ENCODE measurements at places on chromosomes 1 and 21.

DNA sequence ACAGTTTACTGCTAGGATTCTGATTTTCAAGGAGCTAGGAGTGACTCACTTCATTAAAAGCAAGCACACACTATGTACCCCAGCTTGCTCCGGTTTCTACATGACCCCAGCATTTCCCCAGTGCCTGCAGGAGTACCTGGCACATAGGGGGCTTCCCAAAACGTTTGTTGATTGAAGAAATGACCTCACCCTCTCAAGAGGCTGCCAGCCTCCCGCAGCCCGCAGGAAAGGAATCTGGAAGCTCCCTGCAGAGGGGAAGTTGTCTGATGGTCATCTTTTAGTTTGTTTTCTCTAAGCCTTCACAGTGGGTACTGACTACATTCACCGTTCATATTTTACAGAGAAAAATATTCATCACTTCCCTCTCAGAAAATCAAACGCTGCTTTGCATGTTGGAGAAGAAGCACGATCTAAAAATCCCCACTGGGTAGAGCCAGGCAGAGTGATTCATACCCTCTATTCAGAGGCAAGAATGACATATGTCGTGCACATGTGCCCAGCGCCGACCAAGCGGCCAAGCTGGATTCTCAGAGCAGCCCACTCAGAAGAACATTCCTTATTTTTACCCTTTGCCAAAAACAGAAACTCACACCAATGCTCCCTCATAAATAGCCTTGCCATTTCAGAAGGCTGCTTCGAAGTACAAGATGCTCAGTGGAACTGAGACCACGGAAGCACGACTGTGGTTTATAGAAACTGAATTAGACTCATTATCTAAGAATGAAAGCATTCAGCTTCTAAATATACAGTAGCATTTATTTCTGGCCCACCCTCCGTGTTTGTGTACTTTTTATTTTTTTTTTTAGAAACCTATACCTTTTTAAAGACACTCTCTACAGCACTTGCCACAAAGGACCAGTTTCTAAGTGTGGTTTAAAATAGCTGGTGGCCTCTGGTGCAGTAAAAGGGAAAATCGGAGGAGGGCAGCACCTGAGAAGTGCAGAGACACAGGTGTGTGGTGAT, 143.2 kb downstream of the MIS18A start:
- DNase-seq, result no peak

DNA sequence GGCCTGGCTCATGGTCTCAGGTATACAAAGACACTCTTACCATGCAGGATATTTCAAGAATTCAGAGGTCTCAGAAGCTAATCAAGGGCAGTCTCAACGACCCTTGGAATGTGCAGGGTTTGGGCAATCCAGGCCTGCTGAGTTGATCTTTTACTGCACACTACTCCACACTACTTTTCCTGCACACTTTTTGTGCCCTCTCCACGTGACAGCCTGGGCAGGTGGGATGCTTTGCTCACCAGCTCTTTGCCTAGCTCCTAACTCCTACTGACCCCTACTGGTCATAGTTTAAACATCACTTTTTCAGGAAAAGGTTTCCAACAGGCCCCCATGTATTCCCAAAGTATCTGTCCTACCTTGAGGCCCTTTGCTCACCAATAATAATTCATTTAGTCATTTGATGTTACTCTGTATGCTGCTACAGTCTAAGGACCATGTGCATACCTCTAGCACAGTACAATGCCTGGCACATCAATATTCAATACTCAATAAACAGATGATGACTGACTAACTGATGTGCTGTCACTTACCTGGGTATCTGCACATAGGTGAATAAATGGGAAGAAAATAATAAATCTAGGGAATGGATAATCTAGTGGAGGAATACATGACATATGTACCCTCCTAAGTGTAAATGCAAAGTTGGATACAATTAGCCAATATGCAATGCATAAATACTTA, 9.6 kb downstream of the DUSP23 start:
- DNase-seq, result no peak

GRCh38 chr1:37561133-37562132, 4.7 kb downstream of the DNALI1 start:
- DNase-seq, result peak; percentile 28

DNA sequence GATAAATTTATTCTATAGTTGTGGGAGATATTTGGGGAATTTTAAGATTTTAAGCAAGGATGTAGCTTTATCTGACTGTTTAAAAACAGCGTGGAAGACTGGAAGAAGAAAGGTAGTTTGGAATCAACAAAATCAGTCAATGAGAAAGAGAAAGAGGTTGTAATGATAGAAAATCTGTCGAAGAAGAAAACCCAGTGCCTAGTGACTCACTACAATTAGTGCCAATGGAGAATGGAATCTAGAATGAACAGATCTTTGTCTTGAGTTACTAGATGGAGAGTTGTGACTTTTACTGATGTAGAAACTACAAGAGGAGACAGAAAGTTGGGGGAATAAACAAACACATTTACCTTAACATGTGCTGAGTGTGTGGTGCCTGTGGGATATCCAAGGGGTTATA, 577.8 kb upstream of the NR5A2 start:
- DNase-seq, result no peak

DNA sequence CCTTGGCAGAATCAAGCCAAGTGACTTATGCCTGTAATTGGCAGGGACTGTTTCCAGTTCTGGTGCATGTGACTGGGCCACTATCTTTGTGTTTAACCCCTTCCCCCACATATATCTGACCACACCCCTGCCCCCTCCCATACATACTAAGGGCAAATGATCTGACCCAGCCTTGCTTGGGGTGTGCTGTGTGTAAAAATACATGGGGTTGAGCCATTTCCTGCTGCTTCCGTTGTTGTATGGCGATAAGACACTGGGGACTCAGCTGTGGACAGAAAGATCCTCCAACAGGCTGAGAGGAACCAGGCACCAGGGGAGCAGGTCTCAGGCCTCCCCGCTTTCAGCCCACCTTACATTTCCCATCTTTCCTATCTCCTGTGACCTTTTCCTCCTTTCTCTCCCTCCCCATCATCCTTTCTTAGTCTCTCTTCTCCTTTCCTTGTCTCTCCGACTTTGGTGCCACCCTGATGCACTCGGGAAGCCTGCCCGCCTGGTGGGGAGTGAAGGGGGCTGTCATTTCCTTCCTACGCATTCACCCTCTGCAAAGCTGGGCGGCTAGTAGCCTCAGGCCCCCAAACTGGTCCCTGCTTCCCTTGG, 39.7 kb downstream of the TMCC2 start:
- no peak for DNase-seq

DNA sequence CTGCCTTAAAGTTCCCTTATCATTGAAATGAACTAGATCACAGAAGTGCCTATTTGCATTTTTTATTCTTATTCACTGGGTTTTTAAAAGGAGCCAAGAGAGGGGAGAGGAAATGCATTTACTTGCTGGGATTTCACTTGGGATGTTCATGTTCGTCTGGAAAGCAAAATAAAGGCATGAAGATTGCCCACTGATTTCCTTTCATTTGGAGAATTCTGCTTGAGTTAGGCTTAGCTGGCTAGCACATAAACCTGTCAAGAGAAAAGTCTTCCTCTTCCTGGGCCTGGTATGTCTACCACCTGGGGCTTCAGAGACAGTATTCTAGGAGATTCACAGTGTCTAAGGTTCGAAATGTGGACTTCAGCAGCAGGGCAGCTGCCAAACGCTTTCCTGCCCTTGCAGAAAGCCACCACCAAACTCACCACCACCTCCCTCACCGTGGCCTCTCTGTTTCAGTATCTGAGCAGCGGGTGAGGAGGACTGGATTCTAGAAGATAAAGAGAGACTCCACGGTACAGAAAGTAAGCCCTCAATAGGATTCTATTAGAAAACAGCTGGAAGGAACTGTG, 44.5 kb downstream of the HIVEP3 start:
- DNase-seq, result no peak

GRCh38 chr1:232686346-232686745, 56.4 kb upstream of the SIPA1L2 start:
- DNase-seq, result no peak

GRCh38 chr1:26570287-26570686, 40.7 kb downstream of the RPS6KA1 start:
- DNase-seq, result no peak

DNA sequence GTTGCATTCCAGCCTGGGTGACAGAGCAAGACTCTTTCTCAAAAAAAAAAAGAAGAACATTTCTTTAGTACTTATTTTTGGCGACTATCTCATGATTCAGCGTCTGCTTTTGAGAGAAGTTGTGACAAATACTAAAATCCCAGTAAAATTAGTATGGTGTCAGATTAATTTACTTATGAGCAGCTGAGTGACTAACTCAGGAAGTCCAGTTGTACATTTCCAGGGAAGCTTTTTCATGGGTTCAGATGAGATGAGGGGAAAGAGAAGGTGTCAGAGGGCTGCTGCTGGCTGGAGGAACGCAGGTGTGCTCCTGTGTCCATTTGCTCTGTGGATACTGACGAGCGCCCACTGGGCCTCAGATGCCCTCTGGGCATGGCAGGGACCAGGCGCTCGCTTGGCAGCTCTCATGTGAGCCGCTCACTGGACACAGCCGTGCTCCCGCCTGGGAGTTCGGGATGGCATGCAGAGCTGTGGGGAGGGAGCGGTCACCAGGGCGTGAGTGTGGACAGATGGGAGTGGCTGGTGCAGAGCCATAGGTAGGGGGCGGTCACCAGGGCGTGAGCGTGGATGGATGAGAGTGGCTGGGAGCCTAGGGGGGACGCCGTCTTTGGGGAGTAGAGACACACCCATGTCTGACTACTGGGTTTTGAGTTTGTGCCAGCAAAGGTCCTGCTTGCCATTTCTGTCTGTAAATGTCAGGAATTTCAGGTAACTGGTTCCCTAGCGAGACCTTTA, 55.0 kb downstream of the ADARB1 start:
- DNase-seq, result no peak

- DNase-seq, result peak; percentile 45
These were observed 11.5 kb upstream of the KCNAB2 start for GRCh38 chr1:6033986-6034749.

GRCh38 chr1:86515597-86515996, 31.3 kb upstream of the CLCA4 start:
- peak; percentile 23 for DNase-seq

GRCh38 chr1:220957233-220957605, 78.0 kb downstream of the HLX start:
- no peak for DNase-seq

- DNase-seq, result peak; percentile 49
These were observed 25.1 kb upstream of the TMEM222 start for GRCh38 chr1:27296773-27297291.

- no peak for DNase-seq
These were observed 19.9 kb downstream of the SLC45A3 start for GRCh38 chr1:205660361-205660760.

GRCh38 chr1:19478322-19478721, 7.0 kb downstream of the CAPZB start:
- DNase-seq, result no peak

- DNase-seq, result no peak
These were observed 107.4 kb upstream of the KIAA1614 start for GRCh38 chr1:180805316-180805715.

- DNase-seq, result no peak
These were observed 44.4 kb downstream of the ATP2B4 start for GRCh38 chr1:203671047-203671446.

DNA sequence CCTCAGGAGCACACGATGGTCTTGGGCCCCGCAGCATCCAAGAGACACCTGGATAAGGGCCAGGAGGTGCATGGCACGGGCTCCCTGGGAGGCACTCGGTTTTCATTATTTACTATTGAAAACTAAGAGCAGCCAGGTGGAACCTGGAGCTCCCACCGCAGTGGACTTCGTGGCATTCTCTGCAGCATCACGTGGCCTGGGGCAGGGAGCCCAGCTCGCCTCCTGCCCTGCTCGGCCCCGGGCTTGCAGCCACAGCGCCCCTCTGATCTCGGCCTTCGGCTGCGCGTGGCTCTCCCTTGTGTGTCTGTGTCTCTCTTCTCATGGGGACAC, 121.6 kb downstream of the SIK1 start:
- no peak for DNase-seq

- no peak for DNase-seq
These were observed 156.2 kb downstream of the ZBTB18 start for GRCh38 chr1:244207042-244207934.

DNA sequence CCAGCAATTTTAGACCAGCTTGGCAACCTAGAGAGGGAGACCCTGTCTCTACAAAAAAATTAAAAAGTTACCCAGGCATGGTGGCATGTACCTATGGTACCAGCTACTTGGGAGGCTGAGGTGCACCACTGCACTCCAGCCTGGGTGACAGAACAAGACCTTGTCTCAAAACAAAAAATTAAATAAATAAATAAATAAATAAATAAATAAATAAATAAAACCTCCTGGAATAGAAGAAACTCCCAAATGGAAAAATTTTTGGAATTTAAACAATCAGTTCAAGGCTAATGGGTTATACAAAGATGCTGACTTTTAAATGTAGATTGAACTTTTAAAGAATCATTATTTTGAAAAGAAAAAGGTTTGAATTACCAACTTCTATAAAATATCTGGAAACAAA, 22.2 kb downstream of the UBR4 start:
- no peak for DNase-seq

GRCh38 chr21:46660505-46660904, 25.0 kb downstream of the PRMT2 start:
- DNase-seq, result no peak

DNA sequence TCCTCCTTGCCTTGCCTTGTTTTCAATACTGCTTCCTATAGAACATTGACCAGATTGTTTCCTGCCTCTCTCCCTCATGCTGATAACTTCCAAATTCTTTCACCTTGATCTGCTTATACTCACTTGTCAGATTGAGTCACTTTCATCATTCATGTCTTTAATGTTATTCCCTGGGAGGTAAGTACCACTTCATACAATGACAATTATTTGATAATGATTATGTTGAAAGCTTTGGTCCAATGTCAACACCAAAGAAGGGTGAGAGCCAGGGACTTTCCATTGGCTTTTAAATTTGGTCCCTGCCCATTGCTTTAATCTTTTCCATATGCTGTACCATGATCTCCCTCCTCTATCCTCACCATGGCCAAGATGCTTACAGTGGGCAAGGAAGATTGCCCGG, 137.4 kb downstream of the SYT2 start:
- DNase-seq, result no peak

GRCh38 chr1:155324037-155324716, 3.5 kb downstream of the RUSC1 start:
- peak; percentile 99 for DNase-seq

- no peak for DNase-seq
These were observed 38.6 kb downstream of the GPR3 start for GRCh38 chr1:27430903-27431600.

GRCh38 chr1:78664763-78665162, 15.1 kb downstream of the IFI44 start:
- no peak for DNase-seq

GRCh38 chr1:35688161-35688560, 30.5 kb downstream of the C1orf216 start:
- DNase-seq, result no peak

GRCh38 chr1:235448616-235449015, 55.6 kb downstream of the B3GALNT2 start:
- DNase-seq, result no peak

DNA sequence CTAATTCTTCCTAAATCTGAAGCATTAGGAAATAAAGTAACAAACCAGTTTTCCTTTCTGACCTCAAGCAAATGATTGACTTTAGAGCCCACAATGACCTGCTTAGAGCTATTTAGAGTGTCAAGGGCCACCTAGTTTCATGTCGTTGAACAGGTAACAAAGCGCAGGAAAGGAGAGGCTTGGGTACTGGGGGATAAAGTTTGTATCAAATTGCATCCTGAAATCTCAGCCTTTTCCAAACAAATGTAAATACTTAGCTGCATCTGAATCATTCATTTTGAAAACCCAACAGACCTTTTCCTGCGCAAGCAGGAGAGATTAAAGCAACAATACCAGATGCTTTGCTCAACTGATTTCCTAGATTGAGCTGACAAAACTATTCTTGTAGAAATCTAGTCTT, 121.2 kb downstream of the NRIP1 start:
- no peak for DNase-seq

Measured in SHP77 (cell line).